T-helper 17 cell (primary cell): ENCODE measurements at places on chromosomes 3 and 15.
A peak's percentile ranks its signal among the peaks of the same experiment; 100 is the strongest.

DNA sequence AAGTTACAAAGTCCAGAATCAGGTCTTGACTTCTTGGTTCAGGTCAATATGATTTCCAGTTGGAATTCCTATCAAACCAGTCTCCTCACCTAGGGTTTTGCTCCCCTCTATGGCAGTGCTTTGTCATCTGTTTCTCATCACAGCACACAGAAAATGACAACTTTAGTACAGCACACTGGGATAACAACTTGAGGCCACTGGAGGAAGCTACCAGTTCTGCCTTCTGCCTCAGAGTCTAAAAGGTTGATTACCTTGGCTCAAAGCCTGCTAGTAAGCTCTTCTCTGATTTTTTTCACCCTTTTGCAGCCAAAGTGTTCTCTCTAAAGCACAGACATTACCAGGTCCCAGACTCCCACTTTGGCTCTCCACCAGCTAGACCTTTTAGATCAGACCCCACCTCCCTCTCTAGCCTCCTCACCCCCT is 24.8 kb upstream of the TRIM59 start:
- no peak for DNase-seq

GRCh38 chr15:96701443-96701842 is 370.9 kb downstream of the NR2F2 start:
- DNase-seq, result no peak

DNA sequence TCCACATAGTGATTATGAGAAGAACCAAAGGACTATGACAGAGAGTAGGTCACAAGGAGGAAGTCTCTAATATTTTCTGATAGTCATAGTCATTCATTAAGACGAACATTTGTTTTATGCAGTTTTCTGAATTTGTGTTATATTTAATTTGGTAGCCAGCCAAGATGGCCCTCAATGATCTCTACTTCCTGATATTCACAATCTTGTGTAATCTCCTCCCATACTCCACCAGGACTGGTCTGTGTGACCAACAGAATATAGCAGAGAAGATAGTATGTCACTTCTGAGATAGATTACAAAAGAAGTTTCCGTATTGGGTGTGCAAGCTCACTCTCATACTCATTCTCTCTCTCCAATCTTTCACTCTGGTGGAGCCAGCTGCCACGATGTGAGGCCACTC is 30.8 kb downstream of the HLTF start:
- no peak for DNase-seq

- DNase-seq, result peak; percentile 55
These were observed 829 bp upstream of the SKIL start for GRCh38 chr3:170356596-170357175.
